Neuronal stem cell (in vitro differentiated cells): ENCODE measurements at places on chromosomes 7 and 10.
A peak's percentile ranks its signal among the peaks of the same experiment; 100 is the strongest.

- no peak for DNase-seq
- no peak overlapping the region for H3K27ac ChIP-seq
- no peak overlapping the region for H3K4me3 ChIP-seq
- no peaks in the 10 kb centered on the region for H3K36me3 ChIP-seq
- H3K27me3 ChIP-seq = no peaks in the 10 kb centered on the region
These were observed 143.9 kb upstream of the LSM8 start for GRCh38 chr7:118039963-118040489.

DNA sequence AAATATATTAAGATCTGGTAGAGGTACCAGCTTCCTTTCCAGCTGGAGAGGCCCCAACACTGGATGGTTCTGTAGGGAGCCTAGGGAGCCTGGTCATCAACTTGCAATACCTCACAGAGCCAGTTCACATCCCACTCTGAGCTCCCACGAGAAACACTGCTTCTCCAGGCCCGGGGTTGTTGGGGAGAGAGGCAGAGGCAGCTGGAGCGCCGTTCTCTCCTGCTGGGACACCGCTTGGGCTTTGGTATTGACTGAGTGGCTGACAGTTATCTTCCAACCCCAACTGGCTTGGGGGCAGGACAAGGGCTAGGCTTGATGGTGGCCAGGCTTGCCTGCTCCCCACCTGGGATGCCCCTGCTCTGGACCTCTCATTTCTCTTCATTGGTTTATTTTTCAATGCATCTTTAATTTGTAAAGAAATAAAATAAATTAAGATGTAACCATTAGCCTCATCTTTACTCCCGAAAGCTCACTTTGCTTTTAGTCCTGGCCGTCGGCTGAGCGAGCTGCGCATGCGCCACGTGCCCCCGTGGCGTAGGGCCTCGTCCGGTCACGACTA lies 10.0 kb upstream of the CHCHD1 start:
- DNase-seq = no peak
- H3K27ac ChIP-seq = peak overlapping the region; percentile 89
- peak overlapping the region; percentile 98 for H3K4me3 ChIP-seq
- H3K4me1 ChIP-seq = peaks cover 19% of the 10 kb centered on the region

- peak overlapping the region; percentile 56 for H3K4me3 ChIP-seq
- no peaks in the 10 kb centered on the region for H3K36me3 ChIP-seq
- no peak for DNase-seq
- H3K4me1 ChIP-seq = no peaks in the 10 kb centered on the region
- no peak overlapping the region for H3K27ac ChIP-seq
These were observed 53.7 kb upstream of the ZNF273 start for GRCh38 chr7:64849250-64849923.

GRCh38 chr7:8560501-8560900 lies 127.1 kb downstream of the NXPH1 start:
- no peaks in the 10 kb centered on the region for H3K27me3 ChIP-seq
- peaks cover 10% of the 10 kb centered on the region for H3K4me1 ChIP-seq
- DNase-seq = no peak
- no peaks in the 10 kb centered on the region for H3K36me3 ChIP-seq
- H3K4me3 ChIP-seq = no peak overlapping the region

GRCh38 chr7:129381710-129382484 lies 52.3 kb upstream of the STRIP2 start:
- H3K4me3 ChIP-seq = no peak overlapping the region
- no peak overlapping the region for H3K27ac ChIP-seq
- H3K27me3 ChIP-seq = no peaks in the 10 kb centered on the region
- H3K36me3 ChIP-seq = peaks cover 4% of the 10 kb centered on the region
- no peak for DNase-seq

DNA sequence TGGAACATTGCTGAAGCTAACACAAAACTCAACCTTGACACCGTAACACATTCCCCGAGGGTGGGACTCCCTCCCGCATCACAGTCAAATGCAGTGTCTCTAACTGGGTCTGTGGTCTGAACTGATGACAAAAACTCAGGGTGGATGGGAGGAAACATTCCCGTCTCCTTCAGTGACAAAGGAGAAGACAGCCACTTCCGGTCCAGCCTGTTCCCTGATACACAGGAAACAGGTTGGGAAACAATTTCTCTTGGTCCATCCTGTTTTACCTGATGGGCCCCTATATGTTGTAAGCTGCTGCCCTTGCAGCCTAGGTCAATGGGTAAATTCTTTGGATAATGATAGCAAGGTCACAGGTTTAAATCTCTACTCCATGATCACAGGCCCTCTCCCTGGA lies 20.4 kb downstream of the SLC13A4 start:
- no peak for DNase-seq
- H3K4me3 ChIP-seq = no peak overlapping the region
- no peaks in the 10 kb centered on the region for H3K36me3 ChIP-seq
- H3K27me3 ChIP-seq = no peaks in the 10 kb centered on the region

DNA sequence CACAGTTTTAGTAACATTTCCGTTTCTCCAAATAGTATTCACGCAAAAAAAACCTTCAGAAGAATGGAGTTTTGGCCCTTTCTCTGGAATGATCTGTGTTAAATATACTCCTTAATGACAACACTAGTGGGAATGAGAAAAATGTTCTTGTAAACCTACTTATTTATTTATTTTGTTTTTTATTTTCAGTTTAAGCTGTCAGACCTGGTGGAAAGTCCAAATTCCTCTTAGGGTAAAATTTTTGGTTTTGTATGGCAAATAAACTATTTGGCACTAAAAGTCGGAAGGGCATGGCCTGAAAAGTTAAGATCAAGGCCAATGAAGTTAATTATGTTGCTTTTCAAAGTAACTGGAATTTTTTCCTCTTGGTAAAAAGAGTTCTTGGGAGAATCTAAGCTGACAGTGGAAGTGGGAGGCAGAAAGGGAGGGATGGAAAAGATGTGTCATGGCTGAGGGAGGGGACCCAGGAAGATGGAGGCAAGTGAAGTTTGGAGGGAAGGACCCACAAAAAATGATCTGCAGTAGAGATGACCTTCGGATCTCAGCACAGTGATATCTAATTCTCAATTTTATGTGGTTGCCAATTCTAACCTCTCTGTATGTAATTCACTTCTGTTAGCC lies 33.5 kb upstream of the VPS41 start:
- DNase-seq = no peak
- no peak overlapping the region for H3K4me3 ChIP-seq
- no peaks in the 10 kb centered on the region for H3K27me3 ChIP-seq
- peaks cover 3% of the 10 kb centered on the region for H3K4me1 ChIP-seq
- no peaks in the 10 kb centered on the region for H3K36me3 ChIP-seq
- H3K27ac ChIP-seq = no peak overlapping the region

GRCh38 chr10:2974083-2974482 lies 93.3 kb upstream of the PFKP start:
- DNase-seq = no peak
- no peaks in the 10 kb centered on the region for H3K27me3 ChIP-seq
- no peak overlapping the region for H3K4me3 ChIP-seq
- no peaks in the 10 kb centered on the region for H3K36me3 ChIP-seq
- no peak overlapping the region for H3K27ac ChIP-seq
- H3K4me1 ChIP-seq = peaks cover 4% of the 10 kb centered on the region

DNA sequence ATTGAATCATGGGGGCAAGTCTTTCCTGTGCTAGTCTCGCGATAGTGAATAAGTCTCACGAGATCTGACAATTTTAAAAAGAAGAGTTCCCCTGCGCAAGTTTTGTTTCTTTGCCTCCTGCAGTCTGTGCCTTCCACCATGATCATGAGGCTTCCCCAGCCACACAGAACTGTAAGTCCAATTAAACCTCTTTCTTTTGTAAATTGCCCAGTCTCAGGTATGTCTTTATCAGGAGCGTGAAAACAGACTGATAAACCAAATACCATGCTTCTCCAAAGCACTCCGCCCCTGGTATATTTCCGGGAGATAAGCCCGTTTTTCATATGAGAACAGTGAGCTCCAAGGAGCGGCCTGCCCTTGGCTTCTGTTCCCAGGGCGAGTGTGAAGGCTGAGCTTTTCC lies 118.9 kb downstream of the EVX1 start:
- H3K27ac ChIP-seq = no peak overlapping the region
- H3K36me3 ChIP-seq = no peaks in the 10 kb centered on the region
- no peaks in the 10 kb centered on the region for H3K27me3 ChIP-seq
- no peak overlapping the region for H3K4me3 ChIP-seq

GRCh38 chr10:84407388-84408049 lies 79.1 kb downstream of the CCSER2 start:
- no peaks in the 10 kb centered on the region for H3K36me3 ChIP-seq
- no peak overlapping the region for H3K4me3 ChIP-seq
- H3K27me3 ChIP-seq = no peaks in the 10 kb centered on the region
- DNase-seq = no peak
- H3K27ac ChIP-seq = no peak overlapping the region

DNA sequence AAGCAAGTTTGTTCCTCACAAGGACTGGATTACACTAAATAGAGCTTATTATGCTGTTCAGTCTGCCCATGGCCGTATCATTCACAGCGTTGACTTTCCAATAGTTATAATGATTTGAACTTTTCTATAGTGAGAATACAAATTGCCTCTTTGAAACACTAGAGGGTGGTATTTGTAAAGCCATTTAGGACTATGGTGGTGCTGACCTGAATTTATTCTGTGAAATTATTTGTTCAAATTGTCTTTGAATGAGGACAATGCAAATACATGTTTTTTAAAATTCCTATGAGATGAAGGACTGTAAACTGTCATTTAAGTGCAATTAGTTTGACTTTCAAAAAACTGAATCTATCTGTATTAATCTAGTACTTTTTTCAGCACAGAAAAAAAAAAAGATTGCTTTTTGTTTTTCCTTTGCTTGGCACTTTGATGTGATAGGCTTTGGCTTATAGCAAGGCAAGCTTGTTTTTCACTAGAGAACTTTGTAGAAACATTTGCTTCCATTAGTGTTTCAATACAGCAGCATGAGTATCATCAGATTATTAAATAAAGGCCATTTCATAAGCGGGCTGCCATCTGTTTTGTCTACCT lies 122.7 kb upstream of the TMEM229A start:
- H3K27ac ChIP-seq = no peak overlapping the region
- no peak overlapping the region for H3K4me3 ChIP-seq
- peak; percentile 15 for DNase-seq

DNA sequence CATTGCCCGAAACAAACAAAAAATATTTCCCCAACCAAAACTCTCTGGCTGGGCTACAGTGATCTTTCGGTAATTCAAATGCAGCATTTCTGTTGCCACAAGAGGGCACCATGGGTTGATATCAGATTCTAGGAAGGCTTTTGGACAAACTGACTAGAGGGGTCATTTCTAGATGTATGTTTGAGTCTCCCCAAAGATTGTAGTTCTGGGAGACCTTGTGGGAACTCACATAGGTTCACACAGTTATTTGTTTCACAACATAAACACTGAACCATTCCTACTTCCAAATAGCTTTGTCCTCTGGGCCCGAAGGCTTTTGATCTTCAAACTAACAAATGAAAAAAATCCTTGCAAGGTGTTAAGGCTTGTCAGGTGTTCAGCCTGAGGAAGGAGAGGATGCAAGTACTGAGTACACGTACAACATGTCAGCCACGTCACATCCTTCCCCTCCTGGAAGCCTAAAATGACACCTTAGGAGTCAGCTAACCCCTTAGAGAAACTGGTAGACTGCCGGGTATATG lies 37.0 kb upstream of the IL15RA start:
- DNase-seq = no peak
- no peaks in the 10 kb centered on the region for H3K4me1 ChIP-seq
- H3K27me3 ChIP-seq = no peaks in the 10 kb centered on the region
- no peak overlapping the region for H3K4me3 ChIP-seq

DNA sequence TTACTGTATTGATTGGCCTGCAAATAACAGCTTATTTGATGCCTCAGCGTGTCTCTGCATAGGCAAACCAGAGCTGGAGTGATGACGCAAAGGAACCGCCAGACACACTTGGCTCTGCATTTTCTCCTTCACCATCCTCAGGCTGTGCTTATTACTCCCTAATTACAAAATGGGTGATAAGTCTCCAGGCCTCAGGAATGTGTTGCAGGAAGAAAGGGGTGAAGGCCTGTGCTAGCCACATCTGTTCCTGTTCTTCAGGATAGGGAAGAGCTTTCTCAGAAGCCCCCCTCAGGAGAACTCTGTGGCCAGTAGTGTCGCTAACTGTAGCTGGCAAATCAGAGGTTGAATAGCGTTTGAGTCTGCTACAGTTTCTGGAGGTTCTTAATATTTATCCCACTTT lies 5.1 kb downstream of the TDRD1 start:
- no peak for DNase-seq
- no peaks in the 10 kb centered on the region for H3K27me3 ChIP-seq
- no peaks in the 10 kb centered on the region for H3K4me1 ChIP-seq

GRCh38 chr10:120788771-120789170 lies 62.4 kb upstream of the WDR11 start:
- H3K36me3 ChIP-seq = no peaks in the 10 kb centered on the region
- no peak for DNase-seq
- H3K4me1 ChIP-seq = peaks cover 16% of the 10 kb centered on the region
- H3K27ac ChIP-seq = no peak overlapping the region
- H3K27me3 ChIP-seq = no peaks in the 10 kb centered on the region

GRCh38 chr7:158375034-158375433 lies 212.6 kb downstream of the PTPRN2 start:
- no peak for DNase-seq
- no peaks in the 10 kb centered on the region for H3K4me1 ChIP-seq
- H3K36me3 ChIP-seq = no peaks in the 10 kb centered on the region
- H3K27ac ChIP-seq = no peak overlapping the region
